ENCODE measurements at places on chromosomes 12 and 14.

DNA sequence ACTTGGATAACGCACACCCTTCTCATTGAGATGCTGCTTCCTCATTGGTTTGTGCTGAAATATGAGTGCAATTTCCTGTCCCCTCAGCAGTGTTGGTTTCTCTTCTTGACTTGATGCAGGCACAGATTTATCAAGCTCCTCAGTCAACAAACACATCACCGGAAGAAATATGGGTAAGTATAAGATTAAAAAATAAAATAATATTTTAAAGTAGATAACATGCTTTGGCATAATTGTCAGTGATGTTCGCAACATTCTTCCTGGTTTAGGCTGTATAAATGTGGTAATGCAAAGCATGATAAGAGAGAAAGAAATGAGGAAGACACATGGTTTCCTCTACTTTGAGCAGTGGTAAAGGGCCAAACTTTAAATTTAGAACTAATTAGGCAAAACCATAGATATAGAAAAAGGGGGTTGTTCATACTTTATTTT, at the start of gene GPR65:
GPR65 (plus strand) TSS at position 86 of the 432 bp plus-strand sequence. CDS start 5,713 bp downstream, outside the sequence.
- no peak for DNase-seq

- no peak for DNase-seq
Observed at GRCh38 chr12:96223411-96224218, 29.4 kb downstream of the ELK3 start.

GRCh38 chr12:76340680-76341435, 7.4 kb downstream of the BBS10 start:
- DNase-seq: peak; percentile 9

GRCh38 chr12:1835211-1836131, 15.1 kb downstream of the LRTM2 start:
- DNase-seq: no peak

- no peak for DNase-seq
Observed at GRCh38 chr12:25352083-25352918, 101.6 kb upstream of the KRAS start.

DNA sequence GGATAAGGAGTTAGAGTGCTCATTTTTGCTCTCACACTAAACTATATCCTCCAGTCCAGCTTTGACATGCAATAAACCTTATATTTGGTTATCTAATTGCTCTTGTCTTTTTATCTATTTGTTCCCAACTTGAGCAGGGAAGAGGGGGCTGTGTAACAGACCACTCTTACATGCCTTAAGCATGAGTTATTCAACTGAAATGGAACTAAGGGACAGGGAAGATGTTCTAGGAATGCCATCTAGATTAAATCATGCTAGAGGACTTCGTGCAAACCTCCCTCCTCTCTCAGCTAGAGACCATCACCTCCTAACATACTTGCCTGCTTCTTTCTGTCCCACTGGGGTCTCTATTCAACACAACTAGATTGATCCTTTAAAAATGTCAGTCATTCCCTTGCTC, 20.6 kb downstream of the SPX start:
- DNase-seq: no peak

GRCh38 chr12:7602277-7602676, 63.4 kb downstream of the APOBEC1 start:
- DNase-seq: no peak

GRCh38 chr12:81314903-81315531, 237.1 kb downstream of the ACSS3 start:
- no peak for DNase-seq

GRCh38 chr12:30874455-30875321, 51.9 kb upstream of the TSPAN11 start:
- DNase-seq: no peak

GRCh38 chr12:55830601-55831446, 1.4 kb upstream of the DNAJC14 start:
- peak; percentile 80 for DNase-seq

GRCh38 chr12:93938931-93939330, 209.4 kb upstream of the PLXNC1 start:
- no peak for DNase-seq

DNA sequence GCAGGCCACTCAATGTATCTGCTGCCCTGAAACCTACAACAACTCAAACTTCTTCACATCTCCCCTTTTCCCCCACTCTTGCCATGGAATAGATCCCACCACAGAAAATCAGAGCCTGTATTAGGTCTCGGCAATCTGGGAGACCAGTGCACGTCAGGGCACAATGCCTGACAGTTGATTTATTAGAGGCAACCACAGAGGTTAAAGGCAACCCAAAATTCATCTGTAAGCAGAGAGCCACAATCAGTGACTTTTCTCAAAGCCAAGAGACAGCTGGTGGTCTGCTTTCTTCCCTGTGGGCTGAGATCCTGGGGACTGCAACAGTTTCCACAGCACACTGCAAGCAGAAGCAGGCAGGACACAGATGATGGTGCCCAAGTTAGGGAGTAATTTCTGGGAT, 169.0 kb upstream of the NTF3 start:
- no peak for DNase-seq

- peak; percentile 69 for DNase-seq
Observed at GRCh38 chr12:53299454-53300180, at the start of gene MYG1. MYG1 (plus strand) TSS chr12:53299695; CDS start chr12:53299738, 43 bp downstream.

- DNase-seq: no peak
Observed at GRCh38 chr12:126033751-126034150, 968.5 kb downstream of the AACS start.

GRCh38 chr12:94829552-94829951, 173.9 kb downstream of the NDUFA12 start:
- no peak for DNase-seq

- no peak for DNase-seq
Observed at GRCh38 chr12:89461649-89462612, 62.7 kb downstream of the GALNT4 start.

- no peak for DNase-seq
Observed at GRCh38 chr12:123749355-123749754, 12.7 kb upstream of the DNAH10 start.

DNA sequence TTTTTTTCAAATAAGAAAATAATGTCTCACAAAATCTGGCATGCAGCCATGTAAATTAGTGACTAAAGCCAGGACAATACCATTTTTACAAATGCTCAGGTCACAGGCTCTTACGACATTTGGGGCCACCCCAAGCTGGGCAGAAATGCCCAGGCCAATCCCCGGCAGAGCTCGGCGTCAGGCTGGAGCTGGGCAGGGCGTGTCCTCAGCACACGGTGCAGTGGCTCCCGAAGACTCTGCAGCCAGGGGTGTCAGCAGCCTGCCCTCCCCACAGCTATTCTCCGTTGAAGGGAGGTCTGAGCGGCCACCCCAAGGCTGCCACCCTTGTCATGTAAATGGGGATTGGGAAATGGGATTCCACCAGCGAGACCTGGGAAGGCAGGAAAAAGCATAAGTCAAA, 158.6 kb downstream of the DICER1 start:
- no peak for DNase-seq

- no peak for DNase-seq
Observed at GRCh38 chr12:40907115-40907527, 214.9 kb downstream of the CNTN1 start.

- no peak for DNase-seq
Observed at GRCh38 chr14:32189811-32190210, 12.0 kb upstream of the RNU6-7 start.

- DNase-seq: no peak
Observed at GRCh38 chr14:60212503-60213371, 36.3 kb upstream of the PPM1A start.

GRCh38 chr12:115491511-115492250, 785.8 kb downstream of the MED13L start:
- no peak for DNase-seq
